ENCODE measurements at places on chromosomes 2 and 18.
A peak's percentile ranks its signal among the peaks of the same experiment; 100 is the strongest.

DNA sequence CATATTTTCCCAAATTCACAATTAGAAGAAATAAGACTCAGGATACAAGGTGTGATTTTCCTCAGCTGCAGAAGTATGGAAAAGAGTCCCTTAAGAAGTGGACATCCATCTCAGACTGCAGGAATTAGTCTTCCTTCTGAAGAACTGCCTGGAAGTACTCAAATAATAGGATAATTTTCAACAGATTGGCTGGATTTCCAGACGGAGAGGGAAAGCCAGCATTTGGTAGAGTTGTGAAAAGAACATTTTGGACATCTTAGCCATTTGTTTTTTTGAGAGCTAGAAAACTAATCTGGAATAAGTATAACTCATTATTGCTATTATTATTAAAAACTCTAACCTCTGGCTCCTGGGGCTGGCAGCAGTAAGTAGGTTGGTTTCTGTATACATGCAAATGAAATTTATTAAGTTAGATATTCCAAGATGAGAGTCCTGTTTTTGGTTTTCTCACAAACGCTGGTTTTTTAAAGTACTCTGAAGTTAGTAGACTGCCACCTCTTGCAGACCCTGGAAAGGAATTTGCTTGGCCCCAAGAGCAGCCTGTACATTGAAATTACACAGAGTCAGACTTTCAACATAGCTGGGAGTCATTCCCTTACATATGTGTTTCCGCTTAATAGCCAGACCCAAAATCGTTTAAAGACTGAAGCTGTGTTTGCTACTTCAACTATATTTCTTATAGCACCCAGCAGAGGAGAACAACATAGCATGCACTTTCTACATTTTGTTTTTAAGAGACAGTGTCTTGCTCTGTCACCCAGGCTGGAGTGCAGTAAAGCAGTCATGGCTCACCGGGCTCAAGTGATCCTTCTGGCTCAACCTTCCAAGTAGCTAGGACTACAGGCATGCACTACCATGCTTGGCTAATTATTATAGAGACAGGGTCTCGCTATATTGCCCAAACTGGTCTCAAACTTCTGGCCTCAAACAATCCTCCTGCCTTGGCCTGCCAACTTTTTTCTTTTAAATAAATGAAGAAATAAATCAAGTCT, 142.4 kb downstream of the THADA start:
- no peak for DNase-seq

DNA sequence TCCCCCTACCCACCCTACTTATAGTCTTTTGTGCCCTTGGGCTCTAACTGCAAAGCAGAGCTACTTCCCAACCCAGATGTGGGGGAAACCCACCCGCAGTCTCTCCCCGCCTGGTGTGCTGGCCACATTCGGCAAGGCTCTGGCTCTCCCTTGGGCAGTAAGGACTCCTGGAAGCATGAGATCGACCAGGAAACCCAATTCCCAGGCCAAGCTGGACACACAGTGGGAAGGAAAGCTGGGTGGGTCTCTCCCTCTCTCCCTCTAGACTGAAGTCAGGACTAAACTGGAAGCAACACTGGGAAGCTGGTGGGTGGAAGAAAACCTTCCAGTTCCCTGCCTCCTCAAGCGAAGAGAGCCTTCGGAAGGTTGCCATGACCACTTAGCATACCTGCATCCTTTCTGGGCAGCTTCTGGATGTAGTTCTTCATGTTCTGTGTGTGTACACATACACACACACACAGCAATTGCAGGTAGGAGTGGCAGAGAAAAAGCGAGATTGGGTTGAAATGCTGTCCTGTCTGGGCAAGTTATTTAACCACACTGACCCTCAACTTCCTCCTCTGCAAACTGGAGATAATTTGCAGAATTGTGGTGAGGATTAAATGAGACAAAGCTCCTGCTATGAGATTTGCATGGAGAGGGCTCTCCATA, 33.9 kb downstream of the ZBTB7C start:
- DNase-seq, result no peak

GRCh38 chr2:167706800-167707199, 540.6 kb downstream of the STK39 start:
- peak; percentile 20 for DNase-seq

DNA sequence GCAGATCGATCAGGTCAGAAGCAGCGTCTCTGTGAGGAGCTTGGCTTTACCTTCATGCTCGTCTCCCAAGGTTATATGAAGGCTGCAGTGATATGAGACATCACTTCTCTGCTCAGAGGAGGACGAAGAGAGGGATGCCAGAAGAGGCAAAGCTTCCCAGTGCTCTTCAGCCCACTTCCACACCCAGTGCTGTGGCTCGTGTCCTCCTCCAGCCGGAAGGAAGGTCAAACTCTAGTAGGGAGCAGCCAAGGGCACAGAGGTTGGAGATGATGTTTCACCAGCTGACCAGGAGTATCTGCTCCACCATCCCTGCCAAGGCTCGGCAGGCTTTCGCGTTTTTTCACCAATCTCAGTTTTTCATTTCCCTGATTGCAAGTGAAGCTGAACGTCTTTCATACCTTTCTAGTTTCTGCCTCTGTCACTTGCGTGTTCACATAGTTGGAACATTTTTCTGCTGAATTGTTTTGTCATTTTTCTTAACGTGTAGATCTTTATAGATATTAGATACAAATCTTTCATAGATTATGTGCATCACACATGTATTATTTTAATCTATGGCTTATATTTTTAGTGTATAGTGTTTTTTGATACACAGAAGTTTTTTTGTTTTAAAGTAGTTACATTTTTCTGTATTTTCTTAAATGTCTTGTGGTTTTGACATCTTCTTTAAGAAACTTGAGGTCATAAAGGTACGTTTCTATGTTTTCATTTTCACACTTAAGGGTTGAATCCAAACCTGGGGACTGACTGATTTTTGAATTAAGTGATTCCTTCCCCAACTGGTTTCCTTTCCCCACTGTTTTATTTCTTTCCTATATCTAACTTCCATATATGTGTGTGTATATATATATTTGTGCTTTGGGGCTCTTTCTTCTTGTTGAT, 23.5 kb upstream of the L3MBTL4 start:
- DNase-seq, result no peak

DNA sequence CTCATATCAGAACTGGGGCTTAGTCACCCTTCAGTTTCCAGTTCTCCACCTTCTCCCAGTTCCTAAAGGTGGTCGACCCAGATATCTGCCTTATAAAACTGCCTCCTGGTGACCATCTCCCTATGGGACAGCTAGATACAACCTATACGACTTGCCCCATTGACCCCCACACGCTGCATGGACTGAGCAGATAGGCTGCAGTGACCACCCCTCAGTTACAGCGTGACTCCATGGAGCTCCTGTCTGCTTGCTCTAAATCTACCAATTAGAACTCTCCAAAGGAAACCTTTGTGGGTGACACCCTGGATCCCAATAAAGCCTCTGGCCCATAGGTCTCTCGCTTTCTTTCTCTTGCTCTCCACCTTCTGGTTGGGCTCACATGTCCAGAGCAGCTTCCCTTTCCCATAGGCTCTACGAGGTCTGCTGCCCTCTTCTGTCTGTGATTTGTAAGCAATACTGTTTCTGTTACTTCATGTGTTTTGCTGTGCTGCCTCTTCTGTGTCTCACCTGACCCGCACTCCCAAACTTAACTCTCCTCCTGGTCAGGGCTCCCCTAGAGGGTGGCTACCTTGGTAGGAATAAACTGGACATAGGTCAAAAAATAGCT, 971.3 kb upstream of the FAM98A start:
- DNase-seq, result peak; percentile 2

DNA sequence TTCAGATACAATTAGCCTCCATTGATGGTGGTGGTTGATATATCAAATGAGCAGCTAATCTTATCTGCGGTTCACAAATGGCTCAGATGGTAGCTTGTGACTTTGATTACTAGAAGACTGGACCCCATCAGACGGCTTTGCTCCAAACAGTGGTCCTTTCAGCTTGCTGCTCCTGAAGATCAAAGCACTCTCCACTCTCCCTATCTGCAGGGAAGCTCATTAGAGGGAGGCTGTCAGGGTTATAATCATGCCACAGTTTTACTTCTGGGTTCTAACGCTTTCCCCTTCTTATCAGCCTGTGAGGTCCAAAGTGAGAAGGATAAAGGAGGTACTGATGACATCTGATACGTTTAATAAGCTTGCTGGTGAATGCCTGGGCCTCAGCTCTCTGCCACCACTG, 247.1 kb upstream of the NT5C1B start:
- no peak for DNase-seq

DNA sequence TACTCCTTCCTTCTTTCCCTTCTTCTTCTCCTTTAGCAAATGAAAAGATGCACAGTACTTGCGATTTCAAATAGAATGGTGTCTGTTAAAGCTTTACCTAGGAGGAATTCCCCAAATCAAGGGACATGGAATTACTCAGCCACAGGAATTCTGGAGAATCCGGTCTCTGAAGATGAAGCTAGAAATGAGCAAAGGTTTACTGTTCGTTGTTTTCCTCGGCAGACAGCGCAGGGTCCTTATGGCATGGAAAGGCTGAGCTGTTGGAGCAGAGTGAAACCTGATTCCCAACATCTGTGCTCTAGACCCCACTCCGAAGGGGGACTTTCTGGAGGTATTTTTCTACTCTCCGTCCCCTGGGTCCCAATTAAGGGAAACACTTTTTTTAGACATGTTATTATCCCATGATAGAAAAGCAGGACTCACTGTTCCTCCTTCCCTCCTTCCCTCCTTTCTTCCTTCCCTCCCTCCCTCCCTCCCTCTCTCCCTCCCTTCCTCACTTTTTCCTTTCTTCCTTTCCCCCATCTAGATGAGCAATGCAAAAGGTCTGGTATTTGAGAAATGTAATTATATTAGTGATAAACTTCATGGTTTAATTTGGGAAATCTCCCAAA, 47.1 kb downstream of the CDCA7 start:
- DNase-seq, result no peak

GRCh38 chr2:132589966-132590365, 80.0 kb downstream of the LYPD1 start:
- no peak for DNase-seq

DNA sequence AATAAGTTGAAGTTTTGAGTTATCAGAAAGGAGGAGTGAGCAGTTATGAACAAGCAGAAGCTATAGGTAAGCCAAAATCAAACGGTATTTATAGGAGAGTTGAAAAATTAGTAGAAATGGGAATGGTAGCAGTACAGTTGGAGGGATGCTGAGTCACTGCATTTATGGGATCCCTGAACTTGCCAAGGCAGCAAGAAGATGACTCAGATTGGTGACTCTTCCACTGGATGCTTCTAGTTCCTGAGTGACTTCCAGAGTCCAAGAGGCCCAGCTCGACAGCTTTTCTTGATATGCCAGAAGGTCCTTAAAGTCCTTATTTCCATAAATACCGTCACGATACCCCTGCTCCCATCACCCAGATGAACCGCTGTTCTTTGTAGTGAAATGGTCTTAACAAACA, 31.1 kb upstream of the ACTR3 start:
- DNase-seq, result no peak

GRCh38 chr18:50468807-50469206, 91.1 kb upstream of the MAPK4 start:
- DNase-seq, result no peak

DNA sequence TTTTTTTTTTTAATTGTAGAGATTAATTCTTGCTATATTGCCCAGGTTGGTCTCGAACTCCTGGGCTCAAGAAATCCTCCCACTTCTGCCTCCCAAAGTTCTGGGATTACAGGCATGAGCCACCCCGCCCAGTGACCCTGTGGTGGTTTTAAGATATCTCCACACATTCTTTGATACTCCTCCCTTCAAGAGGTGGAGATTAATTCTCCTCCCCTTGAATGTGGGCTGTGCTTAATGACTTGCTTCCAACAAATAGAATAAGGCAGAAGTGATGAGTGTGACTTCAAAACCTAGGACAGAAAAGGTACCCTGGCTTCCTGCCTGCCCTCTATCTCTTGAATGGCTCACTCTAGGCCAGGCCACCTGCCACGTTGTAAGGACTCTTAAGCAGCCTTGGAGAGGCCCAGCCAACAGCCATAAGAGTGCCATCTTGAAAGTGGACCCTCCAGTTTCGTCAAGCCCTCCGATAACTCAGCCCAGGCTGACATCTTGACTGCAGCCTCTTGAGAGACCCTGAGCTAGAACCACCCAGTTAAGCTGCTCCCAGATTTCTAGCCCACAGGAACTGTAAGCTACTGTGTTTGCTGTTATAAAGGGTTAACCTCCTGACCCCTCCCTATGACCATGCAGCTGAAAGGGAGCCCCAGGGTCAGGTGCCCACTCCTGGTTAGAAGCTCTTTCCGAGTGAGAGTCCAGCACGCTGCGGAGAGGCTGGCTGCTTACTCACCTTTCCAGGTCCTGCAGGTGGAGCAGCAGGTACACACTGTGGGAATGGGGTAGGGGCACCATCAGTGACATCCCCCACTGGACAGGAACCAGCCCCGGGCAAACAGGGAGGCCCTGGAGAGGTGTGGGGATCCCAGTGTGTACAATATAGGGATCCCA, 27.6 kb downstream of the MRPL35 start:
- no peak for DNase-seq

GRCh38 chr18:37519510-37520135, 46.0 kb downstream of the CELF4 start:
- no peak for DNase-seq

DNA sequence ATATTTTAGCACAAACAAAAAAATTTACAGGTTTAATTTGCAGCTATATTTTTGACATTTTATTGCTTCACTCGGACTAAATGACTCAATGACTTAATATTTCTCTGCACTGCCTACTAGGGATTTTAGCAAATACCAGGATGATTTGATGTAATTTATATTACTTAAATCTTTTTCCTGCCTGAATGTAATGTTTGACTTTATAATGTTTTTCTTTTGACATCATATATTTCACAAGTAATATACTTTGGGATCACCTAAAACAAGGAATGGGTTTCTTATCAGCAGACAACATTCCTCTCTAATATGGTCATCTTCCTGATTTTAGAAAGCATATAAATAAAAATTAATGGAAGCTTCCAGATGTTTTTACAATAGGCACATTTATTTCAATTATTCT, 253.2 kb upstream of the EPC2 start:
- no peak for DNase-seq

All from HuH-7 (cell line).